ENCODE measurements at places on chromosomes 3 and 15.

- no peak for DNase-seq
These were observed 1.7 kb downstream of the NMNAT3 start for GRCh38 chr3:139676108-139676507.

GRCh38 chr3:151976211-151977050 is 103.0 kb downstream of the SUCNR1 start:
- DNase-seq: peak; percentile 94

DNA sequence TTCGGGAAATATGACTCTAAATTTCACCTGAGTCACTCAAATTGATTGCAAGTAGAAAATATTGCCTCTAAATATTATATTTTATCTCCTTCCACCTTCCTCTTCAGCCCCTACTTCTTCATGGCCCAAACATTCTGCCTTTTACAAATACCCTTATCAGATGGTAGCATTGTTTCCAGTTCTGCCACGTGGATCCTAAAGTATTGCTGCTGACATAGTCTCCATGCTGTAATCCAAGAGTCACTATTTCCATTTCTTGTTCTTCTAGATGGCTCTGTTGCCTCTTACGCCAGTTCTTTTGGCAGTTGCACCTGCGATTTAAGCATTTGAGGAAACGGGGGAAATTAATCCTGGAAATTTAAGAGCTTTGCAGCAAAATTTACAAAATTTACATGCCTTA is 13.6 kb downstream of the LMOD3 start:
- DNase-seq: no peak

DNA sequence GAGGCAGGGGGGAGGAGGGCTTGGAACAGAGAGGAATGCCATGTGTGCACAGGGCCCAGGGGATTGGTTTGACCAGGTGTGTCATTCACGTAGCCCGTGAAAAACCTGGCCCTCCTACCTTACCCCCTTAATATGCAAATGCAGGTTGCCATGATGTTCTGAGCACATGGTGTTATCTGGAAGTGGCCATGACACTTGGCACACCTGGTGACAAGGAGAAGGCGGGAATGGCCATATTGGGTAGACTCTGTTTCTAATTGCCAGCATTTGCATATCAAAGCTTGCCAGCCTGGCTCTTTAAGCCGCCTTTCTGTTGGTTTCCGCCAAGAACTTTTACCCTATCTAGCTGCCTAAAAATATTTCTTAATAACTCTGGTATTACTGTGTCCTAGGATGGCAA is 202.1 kb upstream of the DPH6 start:
- no peak for DNase-seq

GRCh38 chr15:82105451-82106215 is 59.8 kb upstream of the MEX3B start:
- DNase-seq: no peak

DNA sequence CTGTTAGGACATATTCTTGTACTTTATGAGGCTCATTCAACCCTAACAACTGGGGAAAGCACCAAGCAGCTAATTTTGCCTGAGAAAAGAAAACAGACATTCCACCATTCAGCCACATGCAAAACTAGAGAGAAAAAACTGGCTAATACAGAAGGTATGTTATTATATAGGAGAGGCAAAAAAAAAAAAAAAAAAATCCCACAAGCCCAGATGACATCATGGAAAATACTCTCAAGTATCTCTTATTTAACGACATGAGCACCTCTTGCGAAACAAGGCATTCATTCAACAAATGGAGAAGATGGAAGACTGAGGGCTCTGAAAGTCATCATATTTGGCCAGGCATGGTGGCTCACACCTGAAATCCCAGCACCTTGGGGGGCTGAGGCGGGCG is 61.5 kb downstream of the PRICKLE2 start:
- DNase-seq: no peak

GRCh38 chr3:50516440-50516871 is 13.0 kb upstream of the CACNA2D2 start:
- no peak for DNase-seq

DNA sequence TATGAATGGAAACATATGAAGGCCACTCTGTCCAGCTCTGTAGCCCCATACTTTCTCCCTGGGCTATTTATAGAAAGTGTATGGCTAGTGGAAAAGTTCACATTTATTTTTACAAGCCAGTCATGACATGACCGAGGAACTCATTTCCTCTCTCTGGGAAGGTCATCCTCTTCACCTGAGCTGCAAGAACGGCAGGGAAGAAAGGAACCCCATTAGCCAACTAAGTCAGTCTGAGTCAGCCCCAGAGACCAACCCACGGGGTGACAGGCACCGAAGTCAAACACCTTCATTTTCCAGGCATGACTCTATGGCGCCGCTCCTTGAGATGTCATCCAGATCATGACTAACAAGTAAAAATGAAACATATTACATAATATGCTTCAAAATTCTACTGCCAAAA is 4.8 kb downstream of the PAQR9 start:
- DNase-seq: peak; percentile 71

GRCh38 chr3:159881828-159882309 is 106.8 kb upstream of the IL12A start:
- no peak for DNase-seq

DNA sequence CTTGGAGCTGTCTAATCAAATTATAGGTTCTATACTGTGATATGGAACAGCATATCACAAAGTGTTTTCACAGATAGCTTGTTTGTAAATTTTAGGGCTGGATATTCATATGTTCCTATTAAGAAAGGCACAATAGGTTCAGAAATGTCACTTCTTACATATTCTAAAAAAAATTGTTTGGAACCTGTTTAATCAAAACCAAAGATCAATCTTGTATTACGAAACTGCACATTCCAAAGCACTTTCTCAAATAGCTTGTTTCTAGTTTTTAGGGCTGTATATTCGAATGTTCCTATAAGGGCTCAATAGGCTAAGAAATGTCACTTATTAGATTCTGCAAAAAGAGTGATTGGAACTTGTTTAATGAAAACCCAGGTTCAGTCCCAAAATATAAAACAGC is 67.4 kb upstream of the OSBPL11 start:
- DNase-seq: no peak

GRCh38 chr3:127371846-127372245 is 84.0 kb upstream of the PRR20G start:
- DNase-seq: no peak

GRCh38 chr3:105367063-105367405 is 325 bp downstream of the ALCAM start:
- DNase-seq: no peak

- no peak for DNase-seq
These were observed 7.6 kb downstream of the SELENOS start for GRCh38 chr15:101269479-101270223.

DNA sequence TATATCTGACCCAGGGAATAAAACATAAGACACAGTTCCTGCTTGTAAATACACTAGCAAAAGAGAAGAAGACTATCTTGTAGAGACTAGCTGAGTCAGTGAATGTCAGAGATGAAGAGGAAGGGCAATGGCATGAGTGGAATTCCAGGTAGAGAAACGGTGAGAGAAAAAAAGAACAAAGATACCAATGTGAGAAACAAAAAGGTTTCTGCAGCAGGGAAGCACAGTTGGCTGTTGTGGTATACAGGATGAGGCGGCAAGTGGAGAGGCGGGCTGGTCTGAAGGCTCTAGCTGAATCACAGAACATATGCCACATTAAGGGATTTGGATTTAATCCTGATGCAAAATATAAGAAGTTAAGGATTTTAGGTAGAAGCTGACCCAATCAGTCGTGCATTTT is 17.1 kb upstream of the TASOR start:
- DNase-seq: no peak

GRCh38 chr3:155748611-155749365 is 3.9 kb upstream of the PLCH1 start:
- no peak for DNase-seq

GRCh38 chr3:167102071-167102470 is 278.0 kb downstream of the ZBBX start:
- DNase-seq: peak; percentile 6

- no peak for DNase-seq
These were observed 75.9 kb upstream of the CTDSPL start for GRCh38 chr3:37785736-37786135.

GRCh38 chr3:124517306-124517705 is 212.9 kb upstream of the UMPS start:
- no peak for DNase-seq

- no peak for DNase-seq
These were observed 246.5 kb upstream of the GOLIM4 start for GRCh38 chr3:168341956-168342936.

GRCh38 chr15:26234976-26235767 is 372.0 kb upstream of the ATP10A start:
- no peak for DNase-seq

- no peak for DNase-seq
These were observed 621.5 kb upstream of the SEMA6D start for GRCh38 chr15:47095833-47096232.

- DNase-seq: no peak
These were observed 18.4 kb downstream of the TM4SF18 start for GRCh38 chr3:149314807-149315578.

GRCh38 chr3:150372722-150373121 is 35.4 kb upstream of the TSC22D2 start:
- no peak for DNase-seq

DNA sequence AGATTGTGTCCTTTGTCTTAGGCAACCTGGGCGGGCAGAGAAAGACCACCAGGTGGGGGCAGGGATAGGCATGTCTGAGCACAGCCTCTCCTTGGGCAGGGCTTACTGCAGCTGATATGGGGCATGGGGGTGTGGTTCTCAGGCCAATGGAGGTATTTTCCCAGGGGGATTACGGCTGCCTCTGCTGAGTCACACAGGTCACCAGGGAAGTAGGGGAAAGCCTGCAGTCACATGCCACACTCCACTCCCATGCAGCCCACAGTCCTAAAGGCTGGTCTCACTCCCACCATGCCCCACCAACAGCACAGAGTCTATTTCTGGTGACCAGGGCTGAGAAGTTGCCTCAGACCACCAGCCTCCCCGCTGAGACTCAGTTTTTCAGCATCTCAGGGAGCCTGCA is 466.4 kb downstream of the DIPK2A start:
- DNase-seq: no peak

- DNase-seq: peak; percentile 62
These were observed 61.1 kb downstream of the MLH1 start for GRCh38 chr3:37054370-37054769.

DNA sequence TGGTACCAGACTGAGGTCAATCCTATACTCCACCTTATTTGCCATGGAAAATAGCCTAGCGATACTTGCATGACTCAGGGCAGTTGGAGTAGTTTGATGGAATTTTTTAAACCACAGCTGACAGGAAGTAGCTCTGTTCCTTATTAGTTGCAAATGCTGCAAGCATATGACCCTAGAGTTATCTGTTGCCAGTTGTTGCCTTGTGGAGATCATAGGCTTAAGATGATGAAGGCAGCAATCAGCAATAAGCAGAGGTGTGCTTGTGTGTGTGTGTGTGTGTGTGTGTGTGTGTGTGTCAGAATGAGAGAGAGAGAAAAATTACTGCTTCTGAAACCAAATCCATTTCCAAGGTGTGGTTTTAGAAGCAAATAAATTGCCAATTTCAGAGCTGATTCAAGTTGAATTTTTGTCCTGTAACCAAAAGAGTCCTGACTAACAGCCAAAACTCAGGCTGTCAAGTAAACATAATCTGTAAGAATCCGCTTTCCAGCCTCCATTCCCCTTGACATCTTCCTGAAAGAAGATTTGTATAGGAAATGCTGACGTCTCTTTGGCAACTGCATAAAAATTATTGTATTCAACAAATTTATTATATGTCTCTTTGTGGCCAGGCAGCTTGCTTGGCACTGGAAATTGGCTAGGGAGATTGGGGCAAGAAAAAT is 141.2 kb downstream of the SERPINI1 start:
- peak; percentile 15 for DNase-seq

GRCh38 chr3:152222327-152222726 is 46.4 kb upstream of the MBNL1 start:
- DNase-seq: no peak

- DNase-seq: no peak
These were observed 48.5 kb downstream of the FNDC3B start for GRCh38 chr3:172087602-172088580.

- DNase-seq: no peak
These were observed 118.0 kb upstream of the DPH6 start for GRCh38 chr15:35663956-35664355.

- DNase-seq: no peak
These were observed 55.1 kb downstream of the OTOL1 start for GRCh38 chr3:161551697-161552096.

- no peak for DNase-seq
These were observed 75.8 kb downstream of the AAGAB start for GRCh38 chr15:67178569-67179210.

GRCh38 chr15:70672081-70672480 is 91.3 kb downstream of the UACA start:
- no peak for DNase-seq

DNA sequence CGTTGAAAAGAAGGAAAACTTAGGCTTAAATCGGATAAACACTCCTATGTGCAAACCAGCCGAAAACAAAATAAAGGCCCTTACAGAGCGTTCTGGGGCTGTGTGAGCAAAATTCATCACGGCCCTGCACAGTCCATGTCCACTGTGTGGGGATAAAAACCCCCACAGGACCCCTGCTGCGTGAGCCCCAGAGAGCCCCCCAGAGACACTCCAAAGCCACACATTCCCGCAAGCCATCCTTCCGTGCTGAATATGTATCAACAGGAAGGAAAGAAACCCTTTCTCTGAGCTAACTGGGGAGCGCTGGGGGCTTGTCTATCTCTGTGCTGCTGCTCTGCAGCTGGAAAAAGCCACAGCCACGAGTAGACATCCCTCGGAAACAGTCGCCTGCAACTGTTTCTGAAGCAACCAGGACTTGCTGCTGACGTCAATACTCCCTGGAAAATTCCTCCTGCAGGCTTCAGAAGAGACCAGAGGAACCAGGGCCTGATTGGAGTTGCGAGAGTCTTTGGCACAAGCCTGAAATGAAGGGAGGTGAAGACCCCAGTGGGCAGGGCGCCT is 72.7 kb downstream of the NUP210 start:
- DNase-seq: no peak

DNA sequence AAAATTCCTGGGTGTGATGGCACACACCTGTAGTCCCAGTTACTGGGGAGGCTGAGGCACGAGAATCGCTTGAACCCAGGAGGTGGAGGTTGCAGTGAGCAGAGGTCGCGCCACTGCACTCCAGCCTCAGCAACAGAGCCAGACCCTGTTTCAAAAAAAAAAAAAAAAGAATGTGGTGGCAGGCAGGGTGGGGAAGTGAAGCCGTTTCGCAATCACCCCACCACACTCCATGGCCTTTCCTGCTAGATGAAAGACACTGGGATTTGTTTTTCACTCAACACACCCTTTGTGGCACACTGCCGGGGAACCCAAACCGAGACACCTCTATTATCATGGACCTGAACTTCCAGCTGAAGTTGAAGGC is 172.4 kb upstream of the IQSEC1 start:
- no peak for DNase-seq

Measured in HCT116 (cell line).